ENCODE measurements at places on chromosomes 1 and 21. TPM values are rescaled to one million over a fixed set of nuclear protein-coding genes. Genes with fewer than 3 reads are reported as not detected.

Gene KIFAP3
- 29.3 TPM for total RNA-seq

Gene MTARC1
- total RNA-seq: 0.86 TPM

Gene CHRM3
- under 0.01 TPM for total RNA-seq

Gene CD58
- total RNA-seq: 5.4 TPM

Gene FCGR2B
- total RNA-seq: not detected

Gene MAEL
- total RNA-seq: not detected

Gene HHIPL2
- 2.1 TPM for total RNA-seq

Gene CLCA4
- not detected for total RNA-seq

Gene TRAF3IP3
- total RNA-seq: not detected

Gene IGSF9
- not detected for total RNA-seq

Gene FGR
- total RNA-seq: 0.09 TPM

Gene FAM163A
- not detected for total RNA-seq

Data from bronchial smooth muscle cell (primary cell).